ENCODE measurements at places on chromosomes 5 and 9.
A peak's percentile ranks its signal among the peaks of the same experiment; 100 is the strongest.

DNA sequence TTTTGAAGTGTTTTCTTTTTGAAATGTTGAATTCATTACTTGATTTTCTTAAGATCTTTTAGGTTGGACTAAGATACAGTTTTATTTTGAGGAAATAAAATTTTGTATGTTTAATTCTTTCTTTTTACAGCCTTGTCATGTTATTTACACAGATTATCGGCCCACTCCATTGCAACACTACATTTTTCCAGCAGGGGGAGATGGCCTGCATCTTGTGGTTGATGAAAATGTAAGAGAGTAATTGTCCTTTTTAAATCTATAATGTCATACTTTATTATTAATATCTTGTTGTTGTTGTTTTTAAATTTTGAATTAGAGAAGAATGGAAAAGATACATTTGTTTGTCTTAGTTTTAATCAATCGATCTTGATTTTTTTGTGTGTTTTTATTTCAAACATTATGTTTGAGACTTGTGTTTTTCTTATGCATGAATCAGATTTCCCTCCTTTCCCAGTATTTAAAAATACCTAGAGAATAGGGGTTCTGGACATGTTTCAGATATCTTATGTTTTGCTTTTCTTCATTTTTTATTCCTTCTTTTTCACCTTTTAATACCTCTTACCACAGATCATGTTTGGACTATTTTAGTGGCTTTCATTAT lies 36.7 kb downstream of the MTREX start:
- DNase-seq: peak; percentile 48

DNA sequence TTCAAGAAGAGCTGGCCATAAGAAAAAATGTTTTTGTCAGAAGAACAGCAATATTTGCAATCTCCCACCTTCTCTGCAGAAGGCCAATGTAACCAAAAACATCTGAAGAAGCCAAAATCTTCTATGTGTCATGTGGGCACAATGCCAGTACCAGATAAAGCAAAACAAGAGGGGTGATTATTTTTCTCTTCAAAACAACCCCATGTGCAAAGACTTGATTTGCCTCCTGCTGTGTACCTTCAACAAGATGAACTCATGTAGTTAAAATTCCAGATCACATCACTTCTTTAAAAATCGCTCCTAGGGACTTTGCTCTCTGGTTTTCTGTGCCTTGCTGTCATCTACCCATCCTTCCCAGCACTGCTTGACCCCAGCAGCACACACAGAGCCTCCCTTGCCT lies 134.0 kb upstream of the MAP3K1 start:
- DNase-seq: no peak

- DNase-seq: no peak
Observed at GRCh38 chr5:141488591-141489561, at the start of gene PCDHGC5. Gene PCDHGC5, plus strand, starts transcription at chr5:141489081. Its CDS starts 160 bp downstream, at chr5:141489241.

GRCh38 chr5:157109744-157110143 lies 900 bp upstream of the HAVCR2 start:
- no peak for DNase-seq

DNA sequence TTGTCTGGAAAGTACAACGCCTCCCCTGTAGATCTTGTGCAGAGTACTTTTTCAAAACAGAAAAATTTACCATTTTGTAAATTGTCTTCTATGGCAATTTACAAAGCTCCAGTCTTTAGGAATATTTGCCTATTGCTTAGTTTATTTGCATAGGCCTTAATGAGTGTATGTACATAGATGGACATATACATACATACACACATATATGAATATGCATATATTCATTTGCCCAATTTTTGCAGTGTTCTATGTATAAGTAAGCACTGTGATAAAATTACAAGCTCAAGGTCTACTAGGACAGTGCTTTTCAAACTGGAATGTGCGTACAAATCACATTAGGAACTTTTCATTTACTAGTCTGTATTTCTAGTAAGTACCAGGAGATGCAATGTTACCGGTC lies 301.3 kb upstream of the SMARCA2 start:
- no peak for DNase-seq

Data from right renal pelvis (tissue), 4 donors.